ENCODE measurements at places on chromosomes 4 and X.
A peak's percentile ranks its signal among the peaks of the same experiment; 100 is the strongest.

- DNase-seq = no peak
Measured at GRCh38 chr4:178086320-178086719, 644.1 kb upstream of the AGA start.

GRCh38 chr4:141339966-141340365 lies 119.3 kb downstream of the ZNF330 start:
- no peak for DNase-seq

GRCh38 chrX:66638591-66639500 lies at the start of gene EDA2R:
TSS of gene EDA2R (minus strand) at chrX:66639078. CDS start at chrX:66616020, 23,058 bp downstream.
- peak; percentile 67 for DNase-seq

- no peak for DNase-seq
Measured at GRCh38 chrX:51825436-51825835, 68.0 kb upstream of the MAGED1 start.

DNA sequence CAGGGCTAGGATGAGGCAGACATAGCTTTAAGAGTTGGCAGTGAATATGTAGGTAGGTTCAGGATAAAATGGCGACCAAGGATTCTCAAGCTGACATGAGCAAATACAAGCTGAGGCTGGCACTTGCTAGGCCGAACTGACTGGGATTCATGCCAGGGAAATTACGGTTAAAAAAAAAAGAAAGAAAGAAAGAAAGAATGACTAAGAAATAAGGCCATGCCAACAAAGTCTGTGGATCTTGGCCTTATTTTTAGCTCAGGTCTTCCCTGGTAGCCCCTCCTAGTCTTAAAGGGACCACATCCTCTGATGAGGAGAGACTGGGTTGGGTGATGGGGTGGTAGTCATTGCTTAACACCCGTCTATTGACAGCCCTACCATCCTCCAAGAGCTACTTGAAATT lies 64.4 kb upstream of the KLHL13 start:
- no peak for DNase-seq

- no peak for DNase-seq
Measured at GRCh38 chrX:72395237-72395636, 89.5 kb upstream of the CITED1 start.

GRCh38 chr4:122827258-122827878 lies 737 bp downstream of the FGF2 start:
- peak; percentile 71 for DNase-seq

GRCh38 chr4:77618383-77619241 lies 13.0 kb downstream of the CXCL13 start:
- peak; percentile 67 for DNase-seq

DNA sequence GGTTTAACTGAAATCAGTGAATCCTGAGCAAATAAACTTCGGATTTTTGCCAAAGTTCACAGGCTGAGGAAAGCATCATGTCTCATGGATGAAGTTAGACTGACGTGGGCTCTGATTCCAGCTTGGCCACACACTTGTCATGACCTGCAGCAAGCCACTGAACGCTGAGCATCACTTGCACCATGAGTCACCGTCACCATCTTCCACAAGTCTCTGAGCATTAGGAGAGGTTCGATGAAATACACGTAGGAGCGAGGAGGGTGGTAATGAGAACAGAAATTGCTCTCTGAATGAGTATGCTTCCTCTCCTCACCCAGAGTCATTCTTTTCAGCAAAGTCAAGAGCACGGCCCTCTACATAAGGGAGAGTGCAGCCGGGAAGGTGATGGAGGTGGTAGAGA lies 3.8 kb upstream of the TRIML2 start:
- no peak for DNase-seq

GRCh38 chr4:113147498-113148111 lies 98.2 kb downstream of the ANK2 start:
- DNase-seq = no peak

DNA sequence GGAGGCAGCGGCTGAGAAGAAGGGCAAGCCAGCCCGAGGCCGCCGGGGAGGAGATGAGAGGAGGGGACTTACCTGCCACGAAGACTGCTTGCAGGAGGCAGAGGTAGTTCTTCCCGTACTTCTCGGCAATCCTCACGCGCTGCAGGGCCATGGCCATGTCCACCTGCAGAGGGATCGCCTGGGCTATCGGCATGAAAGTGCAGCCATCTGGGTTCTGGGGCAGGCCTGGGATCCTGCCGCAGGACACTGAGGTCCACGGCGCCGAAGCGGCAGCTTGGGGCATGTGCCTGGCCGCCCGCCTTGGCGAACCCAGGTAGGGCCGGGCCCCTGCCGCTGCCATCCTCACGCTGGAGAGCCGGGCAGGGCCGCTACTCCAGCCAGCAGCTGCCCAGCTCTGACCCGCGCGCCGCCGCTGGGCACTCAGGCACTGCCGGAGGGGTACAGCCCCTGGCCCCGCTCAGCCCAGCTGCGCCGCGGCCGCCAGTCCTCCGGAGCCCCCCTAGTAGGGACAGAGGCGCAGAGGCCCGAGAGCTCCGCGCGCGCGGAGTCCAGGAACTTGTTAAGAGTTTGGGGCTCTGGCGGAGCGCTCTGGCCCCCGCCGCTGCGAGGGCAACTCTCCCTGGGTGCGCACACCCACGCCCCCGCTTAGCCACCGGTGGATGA lies 16.0 kb downstream of the MCF2 start:
- peak; percentile 22 for DNase-seq

GRCh38 chr4:169428376-169428775 lies 157.6 kb upstream of the SH3RF1 start:
- no peak for DNase-seq

- DNase-seq = no peak
Measured at GRCh38 chrX:47226071-47226470, 6.7 kb upstream of the USP11 start.

DNA sequence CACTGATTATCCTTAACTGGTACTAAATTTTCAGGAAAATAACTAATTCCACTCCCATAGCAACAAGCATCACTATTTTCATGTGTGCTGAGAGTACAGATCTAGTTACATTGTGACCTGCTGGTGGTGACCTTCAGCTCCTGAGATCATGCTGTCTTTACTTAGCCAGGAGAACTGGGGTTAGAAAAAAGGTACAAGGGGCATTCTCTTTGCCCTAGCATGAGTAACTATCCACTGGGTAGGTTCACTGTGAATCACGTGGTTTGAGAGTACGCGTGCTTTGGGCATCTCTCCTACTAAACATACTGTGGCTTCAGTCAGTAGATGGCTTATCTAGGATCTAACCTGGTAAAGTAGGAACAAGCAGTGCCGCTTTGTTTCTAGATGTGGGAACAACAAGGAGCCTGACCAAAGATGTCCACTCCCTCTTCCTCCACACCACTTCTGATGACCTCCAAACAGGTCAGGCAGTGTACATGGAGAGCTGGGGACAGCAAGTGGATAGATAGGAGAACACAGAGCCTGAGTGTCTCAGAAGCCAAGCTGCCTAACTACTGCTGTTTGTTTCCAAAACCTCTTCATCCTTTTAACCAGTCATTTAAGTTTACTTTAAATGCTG lies 90.2 kb downstream of the CBR4 start:
- DNase-seq = no peak

DNA sequence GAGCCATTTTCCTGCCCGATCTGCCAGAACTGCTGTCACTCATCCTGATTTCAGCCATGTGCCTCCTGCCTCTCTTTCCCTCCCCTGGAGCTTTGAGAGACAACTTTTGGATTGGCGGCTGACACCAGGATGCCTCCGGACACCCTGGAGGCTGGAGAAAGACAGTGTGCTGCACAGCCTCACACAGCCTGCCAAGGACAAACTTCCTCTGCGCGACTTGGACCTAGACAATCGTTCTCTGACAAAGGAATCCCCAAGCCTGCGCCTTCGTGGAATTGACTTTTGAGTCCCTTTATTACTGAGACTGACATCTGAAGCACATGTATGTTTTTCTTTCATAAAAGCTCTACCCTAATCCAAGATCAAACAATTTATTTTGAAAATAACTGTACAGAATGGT lies 10.8 kb upstream of the LDB2 start:
- DNase-seq = no peak

DNA sequence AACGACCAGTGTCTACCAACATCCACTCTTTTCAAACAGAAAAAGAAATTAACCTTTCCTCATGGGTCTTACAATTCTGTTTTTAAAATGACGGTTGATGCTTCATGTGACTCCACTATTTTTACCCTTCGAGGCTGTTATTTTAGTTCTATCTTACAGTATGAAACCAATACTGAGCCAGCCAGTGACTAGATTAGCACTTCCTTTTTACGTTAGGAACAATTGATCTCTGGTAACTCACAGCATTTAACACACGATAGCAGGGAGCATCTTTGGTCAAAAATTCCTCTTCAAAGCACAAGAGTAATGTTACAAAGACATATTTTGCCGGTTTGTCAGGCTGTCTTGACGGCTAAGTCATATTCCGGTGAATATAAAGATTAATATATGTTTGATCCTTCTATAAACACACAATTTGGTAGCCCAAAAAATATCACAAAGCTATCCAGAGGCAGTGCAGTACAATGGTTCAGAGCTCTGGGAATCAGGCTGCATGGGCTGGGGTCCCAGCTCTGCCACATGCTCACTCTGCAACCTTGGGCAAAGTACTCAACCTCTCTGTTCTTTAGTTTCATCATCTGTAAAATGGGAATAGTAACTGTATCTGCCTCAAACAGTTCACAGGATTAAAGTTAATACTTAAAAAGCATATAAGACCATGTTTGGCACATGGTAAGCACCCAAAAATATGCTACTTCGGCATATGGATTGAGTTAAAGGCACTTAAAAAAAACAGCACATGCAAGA lies 62.9 kb upstream of the TXK start:
- peak; percentile 36 for DNase-seq

DNA sequence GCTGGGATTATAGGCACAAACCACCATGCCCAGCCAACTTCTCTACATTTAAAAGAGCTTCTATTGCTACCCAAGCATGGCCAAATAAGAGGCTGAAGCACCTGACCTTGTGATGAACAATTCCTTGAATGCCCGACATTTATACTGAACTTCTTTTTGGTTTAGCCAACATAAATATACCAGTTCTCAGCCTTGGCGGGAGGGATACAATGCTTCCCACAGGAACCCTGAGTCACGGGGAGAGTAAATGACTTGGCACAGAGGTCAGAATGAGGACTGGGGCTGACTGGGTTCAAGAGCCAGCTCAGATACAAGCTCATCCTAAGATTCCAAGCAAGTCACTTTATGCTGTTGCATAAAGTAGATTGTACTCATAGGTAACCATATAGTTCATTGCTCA lies 6.1 kb downstream of the HOPX start:
- no peak for DNase-seq

GRCh38 chr4:41683326-41683725 lies 65.2 kb downstream of the PHOX2B start:
- DNase-seq = no peak

DNA sequence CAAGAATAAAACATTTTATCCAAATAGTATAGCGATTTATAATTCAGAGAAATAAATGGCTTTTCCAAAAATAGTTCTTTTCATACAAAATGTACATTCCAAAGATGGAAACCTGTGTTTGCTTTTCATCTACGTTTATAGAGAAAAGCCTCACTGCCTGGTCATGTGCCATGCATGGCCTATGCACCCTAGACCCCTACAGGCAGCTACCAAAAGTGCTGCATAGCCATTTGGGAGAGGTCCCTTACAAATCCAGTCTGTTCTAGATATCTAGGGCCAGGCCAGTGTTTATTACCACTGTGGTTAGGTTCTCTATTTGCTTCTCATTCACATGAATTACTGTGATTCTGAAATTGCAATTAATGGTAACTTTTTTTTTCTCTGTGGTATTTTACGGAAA lies 17.2 kb downstream of the HMGB2 start:
- no peak for DNase-seq

GRCh38 chr4:169045862-169046584 lies 36.0 kb upstream of the CBR4 start:
- no peak for DNase-seq

DNA sequence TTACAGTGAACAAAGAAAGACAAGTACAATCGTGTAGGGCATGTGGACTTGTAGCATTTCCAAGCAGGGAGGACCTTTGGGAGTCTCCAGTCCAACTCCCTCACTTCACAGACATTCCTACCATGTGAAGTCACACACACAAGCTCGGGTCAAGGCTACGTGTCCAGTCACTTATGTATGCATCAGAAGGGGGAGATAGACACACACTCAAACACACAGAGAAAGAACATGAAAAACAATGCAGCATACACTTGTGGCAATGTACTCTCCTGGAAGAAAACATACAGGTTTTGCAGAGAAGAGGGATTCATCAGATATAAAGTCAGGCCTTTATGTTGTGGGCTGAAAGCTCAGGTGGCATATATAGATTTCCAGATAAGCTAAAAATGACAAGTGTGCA lies 136.1 kb upstream of the MID1 start:
- DNase-seq = no peak

GRCh38 chrX:56248492-56248891 lies 16.3 kb downstream of the KLF8 start:
- peak; percentile 53 for DNase-seq

DNA sequence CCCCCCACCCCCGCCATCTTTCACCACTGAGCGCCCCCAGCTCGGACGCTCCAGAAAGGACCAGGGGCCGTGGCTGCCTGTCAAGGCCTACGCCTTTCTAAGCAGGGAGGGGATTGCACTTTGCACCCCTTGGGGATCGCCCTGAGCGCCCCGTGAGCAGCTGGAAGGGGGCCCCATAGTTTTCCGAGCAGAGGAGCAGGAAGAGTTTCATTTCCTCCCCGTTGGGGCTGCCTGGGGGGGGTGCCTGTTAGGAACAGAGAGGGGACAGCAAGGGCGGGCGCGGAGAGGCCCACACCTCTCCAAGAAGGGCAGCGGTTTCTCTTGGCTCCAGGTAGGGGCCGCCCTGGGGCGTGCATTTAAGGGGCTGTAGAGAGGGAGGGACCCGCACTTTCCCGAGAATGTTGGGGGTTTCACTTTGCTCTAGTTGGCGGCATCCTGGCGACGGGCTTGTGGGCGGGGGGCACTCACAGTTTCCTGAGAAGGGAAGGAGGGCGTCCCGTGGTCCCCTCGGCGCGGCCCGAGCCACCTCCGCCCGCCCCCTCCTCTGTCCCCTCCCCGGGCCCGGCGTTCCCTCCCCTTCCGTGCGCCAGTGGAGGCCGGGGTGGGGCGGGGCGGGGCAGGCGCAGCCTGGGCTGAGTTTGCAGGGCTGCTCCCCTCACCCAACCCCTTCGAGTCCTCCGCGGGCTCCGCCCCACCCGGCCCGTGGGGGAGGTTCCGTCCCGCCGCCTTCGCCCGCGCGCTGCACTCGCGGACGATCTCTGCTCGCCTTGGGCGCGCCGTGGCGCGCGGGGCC lies 82.3 kb upstream of the CD99 start:
- peak; percentile 96 for DNase-seq

- no peak for DNase-seq
Measured at GRCh38 chr4:16417198-16417597, 190.9 kb upstream of the TAPT1 start.

- DNase-seq = peak; percentile 39
Measured at GRCh38 chr4:39043861-39044363, 11.7 kb upstream of the TMEM156 start.

DNA sequence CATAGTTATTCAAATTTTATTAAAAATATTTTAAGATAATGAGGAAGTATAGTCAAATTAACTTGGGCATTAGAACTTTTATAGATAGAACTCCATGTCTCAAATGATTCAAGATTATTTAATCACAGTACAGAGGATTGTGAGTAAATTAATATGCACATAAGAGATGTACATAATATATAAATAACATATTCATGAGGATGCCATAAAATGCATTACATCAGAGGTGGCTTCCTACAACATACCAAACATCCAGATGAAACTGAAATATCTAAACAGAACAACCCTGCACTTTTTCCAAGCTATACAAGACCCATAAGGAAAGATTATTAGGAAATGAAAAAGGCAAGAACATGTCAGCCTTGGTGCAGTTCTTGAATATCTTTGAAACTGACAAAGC lies 91.3 kb upstream of the NAP1L5 start:
- no peak for DNase-seq
